MG63 (cell line): ENCODE measurements at places on chromosomes 4 and X.

DNA sequence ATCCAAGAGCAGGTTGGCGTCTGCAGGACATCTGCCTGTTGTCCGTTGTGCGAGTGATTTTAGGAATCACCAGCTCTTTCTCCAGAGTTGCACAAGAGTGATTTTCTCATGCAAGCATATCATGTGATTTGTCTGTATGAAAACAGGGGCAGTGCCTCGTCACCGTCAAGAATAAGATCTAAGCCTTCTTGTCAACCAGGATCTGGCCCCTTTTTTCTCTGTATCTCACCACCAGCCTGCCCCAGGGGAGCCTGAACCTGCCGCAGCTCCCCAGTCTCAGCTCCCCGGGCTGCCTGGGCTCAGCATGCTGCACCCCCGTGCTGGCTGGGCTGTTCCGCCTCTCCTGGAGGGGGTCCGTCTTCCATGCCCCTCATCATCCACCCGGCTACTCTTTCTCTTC, 90.5 kb downstream of the STOX2 start:
- no peak for DNase-seq

GRCh38 chr4:40838742-40839141, 89.0 kb downstream of the NSUN7 start:
- DNase-seq: no peak

GRCh38 chrX:111083081-111083480, 12.9 kb upstream of the PAK3 start:
- DNase-seq: no peak

GRCh38 chrX:148288451-148288850, 212.0 kb upstream of the AFF2 start:
- DNase-seq: no peak

GRCh38 chr4:76772498-76773106, 125.3 kb downstream of the SOWAHB start:
- DNase-seq: no peak

GRCh38 chr4:8325291-8325973, 55.9 kb downstream of the HTRA3 start:
- peak; percentile 21 for DNase-seq

DNA sequence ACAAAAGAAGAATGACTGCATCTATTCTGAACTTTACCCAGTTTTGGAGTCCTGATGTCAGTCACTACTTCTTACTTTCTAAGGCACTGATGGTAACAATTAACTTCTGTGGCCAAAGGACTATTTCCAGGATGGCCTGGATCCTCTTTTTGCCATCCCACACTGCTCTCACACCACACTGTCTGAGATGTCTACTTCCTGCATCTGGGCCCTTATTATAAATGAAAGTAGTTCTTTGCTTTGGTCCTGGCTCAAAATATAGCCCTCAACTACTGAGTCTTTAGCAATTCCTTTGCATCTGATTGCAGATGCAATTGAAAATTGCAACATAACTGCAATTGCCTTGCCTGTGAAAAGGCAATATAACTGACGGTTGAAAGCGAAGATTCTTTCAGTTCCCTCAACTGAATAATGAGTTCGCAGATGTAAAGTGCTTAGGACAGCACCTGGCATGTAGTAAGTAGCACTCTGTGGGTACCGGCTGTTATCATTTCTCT, 44.2 kb downstream of the COQ2 start:
- DNase-seq: no peak

GRCh38 chr4:3873408-3874027, 107.3 kb downstream of the ADRA2C start:
- no peak for DNase-seq

GRCh38 chrX:18929775-18930174, 54.1 kb downstream of the PHKA2 start:
- DNase-seq: no peak

- DNase-seq: no peak
Observed at GRCh38 chr4:185840201-185840600, 28.2 kb upstream of the SORBS2 start.

GRCh38 chr4:181259081-181259709, 984.0 kb upstream of the TENM3 start:
- no peak for DNase-seq

- no peak for DNase-seq
Observed at GRCh38 chr4:20832826-20833225, 132.6 kb downstream of the PACRGL start.

DNA sequence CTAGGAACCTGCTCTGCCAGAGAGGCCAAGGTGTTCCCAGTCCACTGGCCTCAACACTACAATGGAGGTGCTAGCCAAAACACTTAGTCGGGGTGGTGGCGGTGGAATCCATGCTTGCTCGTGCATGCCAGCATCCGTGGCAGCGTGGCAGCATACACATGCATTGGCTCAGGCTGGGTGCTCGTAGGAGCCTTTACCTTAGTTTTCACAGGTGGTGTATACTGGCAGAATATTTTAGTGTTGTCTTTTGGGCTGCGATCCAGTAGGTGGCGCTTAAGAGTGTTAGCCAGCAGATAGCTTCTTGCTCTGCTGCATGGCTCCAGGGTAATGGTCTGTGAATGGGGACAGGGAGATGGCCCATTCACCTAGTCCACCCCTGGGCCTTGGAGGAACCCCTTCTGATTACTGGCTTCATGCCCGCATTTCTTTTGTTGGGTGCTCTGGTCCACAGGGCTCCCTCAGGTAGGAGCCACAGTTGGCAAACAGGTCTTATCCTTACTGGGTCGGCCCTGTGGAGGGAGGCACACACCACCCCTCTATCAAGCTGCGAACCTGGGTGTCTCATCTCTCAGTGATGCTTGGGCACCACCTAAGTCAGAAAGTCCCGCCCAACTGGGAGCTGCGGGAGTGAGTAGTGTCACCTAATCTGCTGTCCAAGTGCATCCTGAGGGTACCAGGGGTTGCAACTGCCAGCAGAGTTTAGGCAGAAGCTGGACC, 40.0 kb downstream of the RIPPLY1 start:
- no peak for DNase-seq

DNA sequence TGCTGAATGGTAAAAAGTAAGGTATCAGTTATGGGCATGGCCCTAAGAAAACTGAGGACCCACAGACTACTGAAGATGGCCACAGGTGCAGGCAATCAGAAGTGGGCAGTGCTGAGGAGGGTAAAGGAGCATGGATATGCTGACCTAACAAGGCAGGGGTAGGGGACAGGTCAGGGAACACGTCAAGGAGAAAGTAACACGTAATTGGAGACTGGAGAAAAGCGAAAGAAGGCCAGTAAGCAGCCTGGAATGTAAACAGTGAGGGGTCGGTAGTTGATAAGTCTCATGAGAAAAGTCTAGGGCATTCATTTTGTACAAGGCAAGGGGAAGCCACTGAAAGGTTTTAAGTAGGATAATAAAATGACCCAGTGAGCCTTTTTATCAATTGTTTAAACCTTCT, 153.3 kb downstream of the PRDM5 start:
- DNase-seq: peak; percentile 3

DNA sequence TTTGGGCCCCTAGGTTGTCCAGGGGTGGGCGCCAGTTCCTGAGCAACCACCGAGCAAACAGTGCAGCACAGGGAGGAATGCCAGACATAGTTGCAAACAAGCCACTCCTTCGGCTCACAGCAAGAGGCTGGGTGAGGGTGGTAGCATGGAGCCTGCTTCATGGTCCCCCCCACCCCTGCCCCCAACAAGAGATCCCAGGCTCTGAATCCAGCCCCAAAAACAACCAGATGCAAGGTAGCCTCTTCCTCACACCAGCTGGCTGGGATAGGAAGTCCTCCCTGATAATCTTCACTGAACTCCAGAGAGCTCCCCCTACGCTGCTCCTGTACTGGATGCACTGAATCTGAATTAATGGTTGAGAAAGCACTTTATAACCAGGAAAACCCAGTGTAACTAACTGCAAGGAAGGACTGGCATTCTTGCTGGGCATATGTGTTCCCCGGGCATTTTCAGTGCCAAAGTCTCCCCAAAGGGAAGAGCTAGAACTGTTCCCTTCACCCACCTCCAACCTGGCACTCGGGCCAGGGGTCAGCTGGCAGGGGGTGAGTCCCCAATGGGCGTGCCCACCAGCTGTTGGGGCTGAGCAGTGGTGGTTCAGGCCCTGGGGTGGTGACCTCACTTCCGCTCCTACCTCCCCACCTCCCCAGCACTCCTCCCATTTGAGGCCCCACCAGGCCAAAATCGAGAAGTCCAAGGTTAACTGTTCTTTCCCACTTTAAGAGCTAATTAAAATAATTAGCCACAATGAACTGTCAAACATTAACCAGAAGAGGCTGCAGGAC, 1.5 kb downstream of the ELF4 start:
- peak; percentile 74 for DNase-seq

- DNase-seq: no peak
Observed at GRCh38 chr4:127778102-127778501, 4.0 kb upstream of the HSPA4L start.

GRCh38 chrX:152600853-152601633, 36.7 kb upstream of the GABRQ start:
- DNase-seq: peak; percentile 2

GRCh38 chr4:98945297-98945850, 16.4 kb upstream of the EIF4E start:
- DNase-seq: no peak

DNA sequence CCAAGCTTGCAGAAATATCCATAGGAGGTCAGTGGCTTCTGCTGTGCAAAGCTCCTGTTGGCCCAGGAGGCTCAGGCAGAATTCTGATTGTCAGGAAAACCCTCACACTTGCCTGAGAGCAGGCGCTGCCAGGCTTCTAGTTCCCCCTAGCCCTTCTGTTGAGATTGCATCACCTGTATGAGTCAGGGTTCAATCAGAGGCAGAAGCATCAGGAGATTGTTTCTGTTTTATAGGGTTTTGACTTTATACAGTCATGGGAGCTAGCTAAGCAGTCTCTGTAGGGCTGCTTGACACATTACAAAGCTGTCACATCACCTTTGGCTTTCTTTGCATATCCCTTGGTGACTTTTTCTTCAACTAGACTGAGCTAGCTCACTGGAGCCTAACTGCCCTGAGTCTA, 27.8 kb downstream of the DIPK2B start:
- DNase-seq: peak; percentile 27

DNA sequence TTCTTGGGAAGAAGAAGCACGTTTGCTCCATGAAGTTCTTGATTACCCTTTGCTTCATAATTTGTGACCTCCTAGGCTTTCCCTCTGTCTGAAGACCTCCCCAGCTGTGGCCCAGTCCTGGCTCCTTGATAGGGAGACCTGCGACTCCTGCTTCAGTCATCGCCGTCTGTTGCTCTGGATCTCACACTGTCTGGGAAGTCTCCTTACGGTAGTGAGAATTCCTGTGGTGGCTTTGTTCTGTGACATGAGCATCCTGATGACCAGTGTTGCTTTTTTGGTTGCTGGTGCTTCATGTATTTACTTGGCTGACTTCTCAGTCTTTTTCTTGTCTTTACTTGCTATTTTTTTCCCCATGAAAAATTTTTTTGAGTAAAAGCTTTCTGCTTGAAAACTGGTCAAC, 44.2 kb downstream of the JADE1 start:
- no peak for DNase-seq

- DNase-seq: no peak
Observed at GRCh38 chr4:113276464-113277170, 227.2 kb downstream of the ANK2 start.

- DNase-seq: no peak
Observed at GRCh38 chr4:133493776-133494175, 344.7 kb downstream of the PCDH10 start.

GRCh38 chr4:35526456-35526855, 717.9 kb downstream of the ARAP2 start:
- DNase-seq: no peak

- no peak for DNase-seq
Observed at GRCh38 chr4:137312257-137312656, 220.0 kb downstream of the PCDH18 start.

DNA sequence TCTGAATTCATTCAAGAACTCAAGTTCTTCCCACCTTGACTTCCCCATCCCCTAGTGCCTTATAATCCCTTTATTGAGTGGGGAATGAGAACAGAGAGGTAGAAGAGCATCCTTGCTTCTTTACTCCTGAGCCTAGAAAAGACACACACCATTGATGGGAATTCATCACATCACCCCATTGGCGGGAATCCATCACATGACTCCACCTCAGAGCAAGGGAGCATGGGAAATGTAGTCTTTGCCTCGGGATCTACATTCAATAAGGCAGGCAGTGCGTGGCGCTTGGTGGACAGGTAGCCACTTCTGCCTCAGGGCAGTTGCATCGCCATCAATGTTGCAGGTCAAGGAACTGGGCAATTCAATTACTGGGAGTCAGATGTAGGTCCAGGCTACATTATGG, 50.7 kb downstream of the MXRA5 start:
- peak; percentile 9 for DNase-seq

DNA sequence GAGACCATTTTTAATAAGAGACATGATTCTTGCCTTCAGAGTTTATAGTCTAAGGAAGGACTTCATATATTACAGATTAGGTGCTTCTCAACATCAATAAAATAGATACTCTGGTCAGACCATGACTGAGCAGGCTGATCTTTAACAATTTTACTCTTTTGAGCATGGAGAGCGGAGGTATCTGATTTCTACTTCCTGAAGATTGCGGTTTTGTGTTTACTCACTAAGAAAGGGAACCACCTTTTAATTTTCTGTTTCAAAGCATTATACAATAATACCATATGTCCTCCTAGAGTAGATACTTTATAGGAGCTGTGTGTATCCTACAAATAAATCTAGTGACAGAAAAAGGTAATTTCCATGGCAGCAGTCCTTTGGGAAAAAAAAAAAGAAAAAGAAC, 12.5 kb downstream of the MORC4 start:
- DNase-seq: no peak

DNA sequence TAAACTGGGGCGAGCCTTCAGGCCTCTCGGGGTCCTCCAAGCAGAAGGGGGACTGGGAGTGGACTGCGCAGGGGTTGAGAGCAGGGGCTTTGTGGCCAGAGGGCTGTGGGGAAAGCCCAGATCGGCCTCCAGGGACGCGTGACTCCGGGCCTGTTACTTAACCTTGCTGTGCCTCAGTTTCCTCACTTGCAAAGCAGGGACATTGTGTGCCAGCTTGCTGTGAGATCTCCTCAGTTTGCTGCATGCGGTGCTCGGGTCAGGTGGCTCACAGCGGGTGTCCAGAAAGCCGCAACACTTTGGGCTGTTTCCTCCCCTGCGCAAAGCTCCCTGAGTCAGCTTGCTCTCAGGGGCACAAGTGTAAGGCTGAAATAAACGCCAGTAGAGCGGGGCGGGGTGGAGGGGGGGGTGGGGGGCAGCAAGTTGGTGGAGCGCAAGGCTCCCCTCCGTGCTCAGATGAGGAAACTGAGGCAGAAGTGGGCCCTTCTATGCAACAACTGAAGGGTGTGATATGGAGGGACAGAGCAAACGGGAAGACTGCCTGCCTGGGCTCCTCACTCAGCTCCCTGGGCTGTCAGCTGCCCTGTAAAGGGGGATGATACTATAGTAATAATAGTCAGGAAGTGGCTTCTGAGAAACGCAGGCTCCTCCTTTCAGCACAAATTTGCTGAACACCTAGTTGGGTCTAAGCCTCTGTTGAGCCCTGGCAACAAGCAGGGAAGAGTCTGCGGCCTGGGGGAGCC, 101.0 kb downstream of the HMX1 start:
- no peak for DNase-seq

DNA sequence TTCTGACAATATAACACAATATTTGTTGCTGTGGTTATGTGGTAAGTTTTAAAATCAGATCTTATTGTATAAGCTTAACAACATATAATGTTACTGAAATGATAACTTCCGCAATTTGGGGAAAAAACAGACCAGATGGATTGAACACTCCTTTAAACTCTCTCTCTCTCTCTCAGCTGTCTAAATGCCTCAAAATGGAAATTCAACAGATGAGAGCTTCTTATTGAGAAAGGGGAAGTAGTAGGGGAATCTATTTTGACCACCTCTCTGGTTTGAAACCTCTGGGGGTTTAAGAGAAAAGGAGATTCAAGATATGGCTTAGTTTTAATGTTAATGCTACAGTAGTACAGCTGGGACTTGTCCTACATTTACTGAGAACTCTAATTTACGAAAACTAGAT, 40.3 kb downstream of the DMD start:
- no peak for DNase-seq
